Lower leg skin (tissue), 4 donors: ENCODE measurements at places on chromosomes 7 and 10. TPM values are rescaled to one million over a fixed set of nuclear protein-coding genes. Genes with fewer than 3 reads are reported as not detected.

The PNLIPRP1 gene
- total RNA-seq: not detected

The ZNF107 gene
- 9.6 TPM for total RNA-seq

The IDI2 gene
- not detected for total RNA-seq

The VPS37D gene
- total RNA-seq: 6.9 TPM

The TCAF2 gene
- 6.3 TPM for total RNA-seq

DNA sequence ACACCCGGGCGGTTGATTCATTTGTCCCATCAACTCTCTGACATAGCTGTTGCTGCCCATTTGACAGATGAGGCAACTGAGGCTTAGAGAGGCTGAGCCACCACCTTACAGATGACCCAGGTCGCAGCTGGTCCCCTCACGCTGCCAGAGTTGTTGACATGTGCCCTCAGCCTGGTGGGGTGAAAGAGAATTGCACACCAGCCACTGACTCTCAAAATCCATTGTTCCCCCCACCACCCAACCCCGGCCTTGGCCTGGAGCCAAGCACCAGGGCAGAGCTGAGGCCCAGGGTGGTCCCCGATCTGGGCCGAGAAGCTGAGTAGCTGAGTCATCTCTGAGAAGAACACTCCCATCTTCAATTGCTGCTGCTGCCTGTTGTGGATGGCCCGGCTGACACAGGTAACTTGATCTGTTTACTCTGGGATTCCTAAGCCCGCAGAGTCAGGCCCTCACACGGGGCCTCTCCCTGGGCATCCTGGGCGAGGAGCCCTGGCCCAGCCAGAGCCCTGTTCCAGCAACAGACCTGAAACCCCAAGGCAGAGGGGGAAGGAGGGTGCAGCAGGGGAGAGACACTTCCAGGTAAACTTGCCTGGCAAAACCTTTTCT is 27.5 kb downstream of the PVRIG start:
- no peak for DNase-seq

DNA sequence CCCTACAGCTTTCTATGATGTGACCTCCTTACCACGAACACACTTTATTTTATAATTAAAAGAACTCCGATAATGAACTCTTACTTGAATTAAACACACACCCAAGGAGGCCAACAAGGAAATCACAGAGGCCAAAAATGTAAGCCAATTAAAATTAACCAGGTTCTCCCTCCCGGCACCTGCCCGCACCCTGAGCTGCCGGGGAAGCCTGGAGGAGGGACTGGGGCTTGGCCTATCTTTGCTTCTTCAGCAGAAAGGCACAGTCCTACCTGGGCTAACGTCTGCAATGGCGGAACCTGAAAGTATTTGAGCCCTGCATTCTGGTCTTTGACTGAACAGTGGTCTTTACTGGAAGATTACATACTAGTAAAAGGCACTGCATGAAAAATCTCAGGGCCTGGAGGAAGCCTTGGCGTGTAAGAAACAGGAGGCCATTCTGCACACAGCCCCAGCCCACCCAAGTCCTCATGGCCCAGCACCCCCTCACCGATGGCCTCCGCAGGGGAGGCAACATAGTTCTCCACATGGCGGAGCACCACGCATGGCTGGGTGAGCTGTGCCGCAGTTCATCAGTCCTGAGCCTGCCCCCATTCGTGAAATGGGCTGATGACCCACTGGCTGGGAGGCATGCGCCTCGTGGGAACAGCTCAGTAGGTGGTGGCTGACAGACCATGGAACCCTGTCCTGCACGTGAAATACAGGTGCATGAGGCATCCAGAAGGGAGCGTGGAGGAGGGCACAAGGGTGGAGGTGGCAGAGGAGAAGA is 173.8 kb downstream of the PARD3 start:
- DNase-seq: no peak

DNA sequence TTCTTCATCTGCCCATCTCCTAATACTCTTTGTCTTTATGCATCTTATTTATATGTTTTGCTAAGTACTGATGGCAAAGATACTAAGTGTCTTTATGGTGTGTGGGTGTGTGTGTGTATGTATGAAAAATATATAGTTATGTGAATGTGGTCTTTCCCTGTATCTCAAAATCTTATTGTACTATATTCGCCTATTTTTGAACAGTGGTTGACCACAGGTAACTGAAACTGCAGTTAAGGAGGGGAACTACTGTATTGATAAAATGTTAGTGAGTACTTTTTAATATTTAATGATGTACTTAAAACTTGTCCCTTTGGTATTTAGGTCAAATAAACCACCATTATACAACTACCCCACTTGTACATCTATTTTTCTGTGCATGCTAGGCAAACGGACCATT is 85.9 kb downstream of the ADD3 start:
- DNase-seq: no peak

DNA sequence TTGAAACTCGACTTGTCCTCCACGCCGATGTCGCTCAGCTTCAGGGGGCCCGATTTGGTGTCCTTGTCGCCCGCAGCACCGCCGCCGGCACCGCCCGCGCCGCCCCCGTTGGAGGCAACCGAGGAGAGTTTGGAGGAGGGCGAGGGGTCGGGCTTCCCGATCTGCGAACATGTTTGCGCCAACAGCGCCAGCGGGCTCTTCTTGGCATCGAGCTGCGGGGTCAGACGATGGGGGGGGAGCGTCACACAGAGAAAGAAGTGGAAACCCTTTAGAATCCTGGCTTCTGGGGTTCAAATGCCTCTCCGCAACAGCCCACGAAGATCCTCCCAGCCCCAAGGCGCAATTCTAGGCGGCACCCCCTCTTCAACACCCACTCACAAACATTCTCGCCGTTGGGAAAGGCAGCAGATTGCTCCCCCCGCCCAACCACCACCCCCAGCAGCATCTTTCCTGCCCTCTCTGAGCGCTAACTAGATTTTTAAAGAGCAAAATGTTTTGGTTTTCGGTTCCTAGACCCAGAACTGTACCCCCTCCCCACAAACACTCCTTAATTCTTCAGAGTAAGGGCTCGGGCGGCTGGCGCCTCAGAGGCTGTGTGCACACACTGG is 1.3 kb downstream of the ZNF503 start:
- no peak for DNase-seq

DNA sequence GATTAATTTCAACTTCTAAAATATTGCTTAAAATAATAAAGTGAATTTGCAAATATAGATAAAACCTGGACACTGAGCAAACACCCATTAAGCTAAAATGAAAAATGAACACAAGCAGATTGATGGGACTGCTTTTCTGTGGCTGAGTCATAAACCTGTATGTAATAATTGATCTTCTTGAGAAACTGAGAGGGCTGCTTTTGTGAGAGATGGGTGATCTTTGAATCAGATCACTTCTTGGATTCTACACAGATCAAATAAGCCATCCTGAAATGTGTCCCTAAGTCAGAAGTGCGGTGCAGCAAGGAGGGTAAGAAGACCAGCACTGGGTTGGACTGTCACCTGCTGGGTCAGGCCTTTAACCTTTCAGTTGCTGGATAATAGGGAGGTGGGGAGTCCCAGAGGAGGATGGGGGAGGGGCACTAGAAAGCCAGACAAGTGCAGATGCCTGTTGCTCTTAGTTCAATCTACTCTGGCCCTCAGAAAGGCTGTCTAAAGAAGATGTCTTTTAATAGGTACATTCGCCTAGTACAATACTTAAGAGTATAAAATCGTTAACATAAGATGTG is 178.2 kb upstream of the NAMPT start:
- DNase-seq: no peak

- no peak for DNase-seq
Measured at GRCh38 chr7:44580945-44581878, 819 bp downstream of the TMED4 start.

DNA sequence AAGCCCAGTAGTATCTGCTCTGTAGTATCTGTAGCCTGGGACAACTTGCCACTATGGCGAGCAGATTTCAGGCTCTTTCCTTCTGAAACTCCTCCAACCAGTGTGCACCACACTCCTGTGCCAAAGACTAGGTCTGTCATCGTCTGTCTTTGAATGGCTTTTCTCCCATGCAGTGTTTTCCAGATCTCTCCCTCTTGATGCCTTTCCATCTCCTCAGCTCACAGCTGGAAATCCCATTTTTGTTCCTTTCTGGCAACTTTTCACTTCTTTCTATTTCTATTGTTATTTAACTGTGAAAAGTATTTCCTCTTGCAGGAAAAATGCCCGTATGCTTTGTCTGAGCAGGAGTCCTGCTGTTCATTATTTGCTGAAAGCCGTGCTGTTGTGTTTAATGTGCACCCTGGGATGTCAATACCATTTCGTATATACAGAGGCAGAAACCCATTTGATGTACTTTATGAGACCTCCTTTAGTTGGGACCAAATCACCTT is 373.7 kb downstream of the PHTF2 start:
- no peak for DNase-seq

- DNase-seq: no peak
Measured at GRCh38 chr10:131907679-131908078, 6.9 kb downstream of the PPP2R2D start.

GRCh38 chr10:116849248-116850057 is at the start of gene ENO4:
Gene ENO4 (plus strand): TSS chr10:116849499. CDS start chr10:116849567, 68 bp downstream.
- peak; percentile 89 for DNase-seq

- peak; percentile 95 for DNase-seq
Measured at GRCh38 chr7:27179503-27180430, 5.3 kb downstream of the HOXA11 start.

GRCh38 chr10:22310928-22311327 is 5.3 kb upstream of the COMMD3 start:
- no peak for DNase-seq
